Fibroblast of skin of right biceps (primary cell): ENCODE measurements at places on chromosomes 6 and 20.

GRCh38 chr6:142121342-142121741 lies 11.4 kb upstream of the GJE1 start:
- no peak for DNase-seq

GRCh38 chr20:10113746-10114145 lies 79.0 kb downstream of the ANKEF1 start:
- peak; percentile 18 for DNase-seq

- no peak for DNase-seq
Observed at GRCh38 chr6:9539231-9539755, 875.6 kb downstream of the TFAP2A start.

DNA sequence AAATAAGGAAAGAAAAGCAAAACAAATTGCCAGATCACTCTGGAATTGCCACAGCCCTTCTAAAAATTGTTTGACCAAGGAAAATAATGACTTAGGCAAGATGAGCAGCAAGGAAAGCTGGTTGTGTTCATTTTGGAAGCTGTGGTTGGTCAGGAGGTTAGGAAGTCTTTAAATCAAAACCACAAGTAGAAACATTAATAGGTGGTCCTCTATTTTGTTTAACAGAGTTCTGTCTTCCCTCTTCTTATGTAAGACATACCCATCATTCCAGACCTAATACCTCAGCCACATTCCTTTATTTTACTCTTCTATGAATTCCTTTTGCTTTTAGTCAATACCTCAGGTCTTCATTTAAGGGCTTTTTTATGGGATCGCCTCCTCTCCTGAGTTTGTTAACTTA lies 422.2 kb upstream of the PLCB4 start:
- peak; percentile 91 for DNase-seq

DNA sequence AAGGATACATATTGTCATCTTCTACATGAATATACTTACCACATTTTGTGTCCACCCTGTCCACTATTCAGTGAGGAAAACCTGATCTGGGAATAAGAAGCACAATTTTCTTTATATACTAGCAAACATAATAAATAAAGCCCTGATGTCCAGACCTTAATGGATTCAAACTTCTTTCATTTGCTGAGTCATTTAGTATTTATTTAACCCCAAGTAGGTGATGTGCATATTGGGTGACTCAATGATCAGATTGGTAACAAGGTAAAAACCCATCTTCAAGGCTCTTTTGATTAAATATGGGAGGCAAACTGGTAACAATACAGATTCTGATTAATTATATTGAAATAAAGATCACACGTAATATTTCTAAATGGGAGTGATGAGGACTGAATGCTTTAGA lies 1159.8 kb upstream of the EYS start:
- DNase-seq: no peak

GRCh38 chr20:59718071-59718470 lies 113.7 kb downstream of the PHACTR3 start:
- no peak for DNase-seq

DNA sequence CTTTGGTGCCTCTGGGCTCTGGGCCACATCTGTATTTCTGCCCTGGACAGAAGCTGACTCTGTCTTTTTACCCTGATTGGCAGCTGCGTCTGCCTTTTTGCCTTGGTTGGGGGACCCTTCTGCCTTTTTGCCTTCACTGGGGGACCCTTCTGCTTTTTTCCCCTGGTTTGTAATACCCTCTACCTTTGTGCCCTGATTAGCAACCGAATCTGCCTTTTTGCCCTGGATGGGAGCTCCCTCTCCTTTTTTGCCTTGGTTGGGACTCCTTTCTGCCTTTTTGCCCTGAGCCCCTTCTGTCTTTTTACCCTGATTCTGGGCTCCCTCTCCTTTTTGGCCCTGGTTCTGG lies 23.4 kb downstream of the RRBP1 start:
- DNase-seq: no peak
